Bone marrow (tissue), 2 donors: ENCODE measurements at places on chromosomes 6 and 20.

GRCh38 chr20:4601630-4602296 is 119.9 kb upstream of the PRND start:
- no peak for DNase-seq

GRCh38 chr6:19417713-19418112 is 419.5 kb upstream of the ID4 start:
- no peak for DNase-seq

- no peak for DNase-seq
These were observed 63.7 kb downstream of the PSMG4 start for GRCh38 chr6:3322366-3322890.

DNA sequence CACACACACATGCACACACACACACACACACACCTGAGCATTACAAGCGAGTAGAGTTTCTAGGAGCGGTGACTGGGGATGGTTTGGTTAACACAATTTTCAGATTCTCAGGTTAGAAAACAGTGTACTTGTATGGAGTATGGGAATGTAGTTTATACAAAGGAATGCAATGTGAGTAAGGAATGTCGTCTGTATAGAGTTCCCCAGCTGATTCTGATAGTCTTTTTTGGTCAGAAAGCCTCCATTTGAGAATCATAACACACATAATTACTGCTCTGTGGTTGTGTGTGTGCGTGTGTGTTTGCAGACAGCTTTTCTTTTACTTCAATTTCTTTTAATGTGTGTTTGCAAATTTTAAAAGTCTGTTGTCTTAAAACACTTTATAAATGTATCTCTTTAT is 93.2 kb downstream of the MYO6 start:
- DNase-seq: no peak

GRCh38 chr6:28408076-28408802 is 8.7 kb upstream of the ZSCAN12 start:
- no peak for DNase-seq

- DNase-seq: peak; percentile 39
These were observed 34.5 kb upstream of the HBS1L start for GRCh38 chr6:135088818-135089809.
